Left kidney (tissue), 8 donors: ENCODE measurements at places on chromosomes 7 and 10. TPM values are rescaled to one million over a fixed set of nuclear protein-coding genes. Genes with fewer than 3 reads are reported as not detected.

CEP55 gene
- 21.6 TPM for polyA plus RNA-seq

COL13A1 gene
- polyA plus RNA-seq = 25.8 TPM

ZNF777 gene
- 12.7 TPM for polyA plus RNA-seq

KLLN gene
- 1.5 TPM for polyA plus RNA-seq

LIPJ gene
- 0.10 TPM for polyA plus RNA-seq

DNA sequence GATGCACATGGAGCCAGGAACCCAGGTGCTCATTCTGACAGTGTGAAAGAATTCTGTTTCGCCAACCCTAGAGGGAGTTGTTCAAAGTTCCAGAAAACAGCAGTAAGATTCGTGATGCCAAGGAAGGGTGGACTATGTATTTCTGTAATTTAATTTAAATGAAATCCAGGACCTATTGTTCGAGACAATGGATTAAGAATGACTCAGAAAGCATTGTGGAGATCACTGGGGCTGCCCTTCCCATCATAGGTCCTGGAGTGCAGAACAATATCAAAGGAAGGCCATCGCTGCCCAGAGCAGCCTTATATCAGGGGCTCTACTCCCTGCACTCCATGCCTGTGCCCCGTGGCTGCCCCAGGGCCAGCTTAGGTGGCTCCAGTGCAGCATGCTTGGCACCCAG, 32.1 kb upstream of the CALD1 start:
- no peak for DNase-seq

- DNase-seq = no peak
Observed at GRCh38 chr10:132335189-132336063, 3.4 kb downstream of the LRRC27 start.

DNA sequence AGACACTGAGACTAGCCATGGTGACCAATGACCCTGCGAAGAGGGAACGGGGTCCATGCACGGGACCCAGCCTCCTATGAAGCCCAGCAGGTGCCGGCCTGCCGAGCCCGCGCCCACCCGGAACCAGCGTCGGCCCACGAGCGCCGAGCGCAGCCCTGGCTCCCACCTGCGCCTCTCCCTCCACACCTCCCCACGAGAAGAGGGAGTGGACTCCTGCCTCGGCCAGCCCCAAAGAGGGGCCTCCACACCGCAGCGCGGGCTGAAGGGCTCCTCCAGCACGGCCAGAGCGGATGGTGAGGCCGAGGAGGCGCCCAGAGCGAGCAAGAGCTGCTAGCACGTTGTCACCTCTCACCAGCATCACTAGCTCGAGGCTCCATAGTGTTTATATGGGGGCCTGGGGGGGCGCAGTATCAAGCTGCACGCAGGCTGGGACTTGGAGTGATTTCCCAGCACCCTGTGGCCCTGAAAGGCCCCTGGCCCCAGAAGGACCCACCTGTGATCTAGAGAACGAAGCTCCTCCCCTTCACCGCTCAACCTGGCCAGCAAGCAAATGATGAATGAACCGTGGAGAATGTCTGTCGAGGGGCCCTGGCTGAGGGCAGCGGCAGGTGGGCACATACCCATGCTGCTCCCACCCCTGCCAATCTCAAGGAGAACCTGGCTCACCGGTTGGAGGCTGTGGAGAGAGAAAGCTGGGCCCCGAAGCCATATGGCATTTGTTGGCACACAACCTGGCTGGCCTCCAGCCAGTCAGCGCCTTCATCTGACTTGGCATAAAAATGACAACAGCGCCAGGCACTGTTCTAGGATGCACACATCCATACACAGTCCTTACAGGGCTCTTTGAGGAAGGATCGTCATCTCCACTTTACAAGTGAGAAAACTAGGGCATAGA, 30.7 kb downstream of the GHRHR start:
- no peak for DNase-seq

DNA sequence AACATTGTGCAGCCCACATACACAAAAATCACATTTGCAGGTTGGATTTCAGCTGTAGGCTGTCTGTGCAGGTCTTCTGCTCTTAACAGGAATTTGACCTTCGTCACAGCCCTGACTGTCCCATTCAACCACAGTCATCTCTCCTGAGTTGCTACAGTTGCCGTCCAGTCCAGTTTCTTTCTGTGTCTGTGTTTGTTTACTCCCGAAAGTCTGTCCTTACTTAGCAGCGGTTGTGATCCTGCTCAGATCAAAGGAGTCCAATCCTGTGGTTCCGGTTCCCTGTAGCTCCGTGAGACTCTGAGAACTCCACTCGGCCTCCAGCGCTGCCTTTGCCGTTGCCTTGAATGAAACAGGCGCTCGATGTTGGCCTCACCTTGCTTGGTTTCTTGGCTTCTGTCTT, 111.6 kb upstream of the GATA3 start:
- no peak for DNase-seq

DNA sequence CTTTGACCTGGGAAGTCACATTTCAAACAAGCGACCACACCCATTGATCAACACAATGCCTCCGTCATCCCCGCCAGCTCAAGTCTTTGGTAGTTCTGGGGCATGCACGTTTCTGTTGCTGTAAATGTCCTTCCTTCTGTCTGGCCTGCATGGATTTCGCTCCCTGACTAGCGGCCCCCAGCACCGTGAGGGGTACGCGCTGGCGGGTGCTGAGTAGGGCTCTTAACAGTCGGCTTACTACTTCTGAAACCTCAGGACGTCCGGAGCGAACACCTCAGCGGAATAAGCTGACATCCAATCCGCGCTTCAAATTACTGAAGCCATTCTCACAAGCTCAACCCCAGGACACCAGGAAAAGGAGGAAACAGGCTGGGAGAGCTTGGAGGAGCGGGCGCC, 505 bp downstream of the NUDCD3 start:
- no peak for DNase-seq
